Fibroblast of skin of left biceps (primary cell): ENCODE measurements at places on chromosomes 1 and 21.

DNA sequence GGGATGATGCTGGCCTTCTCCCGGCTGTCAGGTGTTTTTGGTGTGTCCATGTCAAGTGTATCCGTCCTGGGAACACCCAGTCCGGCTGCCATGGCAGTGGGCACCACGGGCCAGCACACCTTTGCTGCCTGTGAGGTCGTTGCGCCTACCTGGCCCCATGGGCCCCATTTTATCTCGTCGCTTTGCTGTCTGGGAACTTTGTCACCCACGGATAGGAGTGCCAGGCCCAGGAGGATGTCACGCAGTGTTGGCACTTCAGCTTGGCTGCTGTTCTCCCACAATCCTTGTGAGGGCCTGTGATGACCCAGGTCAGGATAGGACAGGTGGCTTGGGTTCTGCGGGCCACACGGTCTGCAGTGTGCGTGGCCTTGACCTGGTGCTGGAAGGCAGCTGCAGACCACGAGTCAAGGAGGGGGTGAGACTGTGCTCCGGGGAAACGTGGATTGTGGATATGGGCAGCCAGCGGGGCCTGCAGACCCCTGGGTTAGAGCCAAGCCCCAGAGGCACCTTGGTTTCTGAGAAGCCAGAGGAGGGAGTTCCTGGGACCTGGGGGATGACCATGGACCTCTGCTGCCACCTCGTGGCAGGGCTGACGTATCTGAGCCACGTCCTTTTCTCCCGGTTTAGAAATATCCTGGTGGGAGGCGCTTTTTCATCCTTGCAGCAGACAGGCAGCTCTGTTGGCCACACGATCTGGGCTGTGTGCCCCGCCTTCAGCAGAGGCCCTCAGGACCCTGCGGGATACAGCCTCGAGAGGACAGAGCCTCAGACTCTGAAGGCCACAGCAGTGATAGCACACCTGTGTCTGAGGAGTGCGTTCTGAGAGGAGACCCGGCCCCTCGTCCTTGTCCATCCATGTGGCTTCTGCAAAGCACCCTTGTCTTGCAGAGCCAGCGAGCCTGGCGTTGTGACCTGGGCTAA lies 161.1 kb upstream of the COL6A1 start:
- peak; percentile 68 for DNase-seq

- no peak for DNase-seq
Observed at GRCh38 chr1:86394416-86394815, 1.7 kb downstream of the ODF2L start.

DNA sequence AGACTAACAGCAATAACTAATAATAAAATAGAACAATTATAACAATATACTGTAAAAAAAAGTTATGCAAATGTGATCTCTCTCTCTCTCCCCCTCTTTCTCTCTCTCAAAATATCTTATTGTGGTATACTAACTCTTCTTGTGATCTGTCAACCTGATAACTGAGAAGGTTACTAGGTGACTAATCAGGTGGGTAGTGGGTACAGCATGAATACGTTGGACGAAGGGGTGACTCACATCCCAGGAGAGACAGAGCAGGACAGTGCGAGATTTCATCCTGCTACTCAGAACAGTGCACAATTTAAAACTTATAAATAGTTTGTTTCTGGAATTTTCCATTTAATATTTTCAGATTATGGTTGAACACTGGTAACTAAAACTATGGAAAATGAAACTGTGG lies 257.5 kb downstream of the LRRC40 start:
- no peak for DNase-seq

GRCh38 chr1:46242918-46243317 lies 4.6 kb upstream of the RAD54L start:
- no peak for DNase-seq
